ENCODE measurements at places on chromosomes 3 and 15.

- DNase-seq = no peak
These were observed 109.5 kb downstream of the STAG1 start for GRCh38 chr3:136642711-136643110.

DNA sequence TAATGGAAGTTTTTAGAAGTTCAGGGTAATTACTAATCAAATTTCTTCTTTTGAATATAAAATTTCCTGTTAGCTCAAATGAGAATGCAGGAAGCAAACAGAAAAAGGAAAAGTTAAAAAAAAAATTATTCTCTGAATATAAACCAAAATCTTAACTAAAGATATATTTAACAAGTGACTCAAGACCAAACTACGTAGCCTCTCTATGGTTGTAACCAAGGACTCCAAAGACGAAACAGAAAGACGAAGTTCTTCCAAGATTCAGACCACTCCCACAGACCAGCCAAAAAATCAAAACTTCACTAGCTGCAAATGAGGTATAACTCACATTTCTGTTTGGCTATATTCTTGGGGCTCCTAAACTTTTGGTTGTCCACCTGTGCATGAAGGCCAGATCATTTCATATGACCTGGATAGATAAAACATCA is 846.5 kb upstream of the ALCAM start:
- no peak for DNase-seq

GRCh38 chr3:73056014-73056844 is 5.2 kb upstream of the EBLN2 start:
- peak; percentile 3 for DNase-seq

DNA sequence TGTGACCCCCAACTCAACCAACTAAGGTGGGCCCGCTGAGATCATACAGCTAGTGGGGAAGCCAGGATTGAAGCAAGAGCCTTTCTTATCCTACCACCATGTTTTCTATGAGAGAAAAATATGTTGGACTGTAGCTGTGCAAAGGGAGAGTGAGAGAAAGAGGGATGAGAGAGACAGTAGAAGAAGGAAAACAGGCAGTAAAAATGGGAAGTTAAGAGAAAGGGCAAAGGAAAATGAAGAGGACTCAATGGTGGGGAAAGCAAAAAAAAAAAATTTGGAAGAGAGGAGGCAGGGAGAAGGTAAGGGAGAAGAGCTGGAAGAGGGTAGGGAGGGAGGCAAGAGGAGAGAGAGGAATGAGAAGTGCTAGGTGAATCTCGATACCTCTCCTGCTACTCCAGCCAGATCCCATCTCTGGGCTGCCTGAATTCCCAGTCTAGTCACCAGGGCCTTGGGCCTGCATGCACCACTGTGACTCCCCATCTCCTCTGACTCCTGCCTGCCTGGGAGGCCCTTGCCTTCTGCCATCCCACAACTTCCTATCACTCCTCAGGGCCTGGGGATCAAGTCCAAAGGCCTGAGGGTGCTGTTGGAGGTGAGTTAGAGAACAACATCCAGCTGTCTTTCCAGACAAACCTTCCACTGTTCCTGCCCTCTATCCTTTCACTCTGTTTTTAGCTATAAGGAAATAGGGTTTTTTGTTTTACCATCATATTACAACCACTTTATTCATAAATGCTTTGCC is 15.7 kb downstream of the FAM81A start:
- no peak for DNase-seq

DNA sequence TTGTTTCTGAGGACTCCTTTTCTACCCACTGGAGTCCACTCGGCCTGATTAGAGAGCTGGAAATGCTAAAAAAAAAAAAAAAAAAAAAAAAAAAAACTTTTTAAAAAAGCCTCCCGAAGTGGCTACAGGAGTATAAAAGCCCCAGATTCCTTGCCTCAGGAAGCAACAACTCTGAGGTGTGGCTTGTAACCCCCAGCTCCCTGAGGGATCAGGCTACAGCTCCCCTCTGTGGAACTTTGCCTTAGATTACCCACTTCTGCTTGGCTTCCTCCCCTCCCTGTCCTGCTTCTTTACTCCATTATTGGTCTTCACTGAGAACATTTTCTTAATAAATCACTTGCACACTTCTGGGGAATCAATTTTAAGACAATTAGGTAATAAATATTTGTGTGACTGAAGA is 49.7 kb upstream of the GADL1 start:
- DNase-seq = no peak

DNA sequence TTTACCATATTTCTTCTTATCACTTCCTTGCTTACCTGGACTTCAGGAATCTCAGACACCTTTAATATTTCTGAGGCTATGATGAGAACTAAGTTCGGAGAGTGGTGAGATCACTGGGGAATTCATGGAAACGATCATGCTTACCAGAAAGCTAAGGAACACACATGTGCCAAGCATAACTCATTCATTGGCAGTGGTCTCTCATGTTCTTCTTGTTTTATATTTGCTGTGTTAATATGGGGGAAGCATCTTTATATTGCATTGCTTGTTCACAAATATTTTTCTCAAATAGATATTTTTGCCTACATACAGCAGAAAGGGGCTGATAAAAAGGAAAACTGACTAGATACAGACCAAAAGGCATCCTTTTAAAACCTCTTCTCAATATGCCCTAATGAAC is 55.8 kb downstream of the COL6A6 start:
- no peak for DNase-seq

DNA sequence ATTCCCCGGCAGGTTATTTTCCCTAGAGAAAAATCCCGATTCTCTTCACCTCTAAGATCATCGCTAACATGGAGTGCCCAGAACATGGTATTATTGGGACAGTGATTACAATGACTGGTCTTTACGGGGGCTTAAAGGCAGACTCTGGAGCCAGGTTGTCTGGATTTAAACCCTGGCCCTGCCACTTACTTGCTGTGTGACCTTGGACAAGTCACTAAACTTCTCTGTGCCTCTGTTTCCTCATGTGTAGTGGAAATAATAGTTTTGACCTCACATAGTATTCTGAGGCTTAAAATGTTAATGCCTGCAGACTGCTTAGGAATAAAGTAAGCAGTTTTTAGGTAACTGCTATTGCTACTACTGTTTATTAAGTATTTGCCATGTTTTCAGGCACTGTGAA is 4.4 kb downstream of the PLA2G4D start:
- no peak for DNase-seq

DNA sequence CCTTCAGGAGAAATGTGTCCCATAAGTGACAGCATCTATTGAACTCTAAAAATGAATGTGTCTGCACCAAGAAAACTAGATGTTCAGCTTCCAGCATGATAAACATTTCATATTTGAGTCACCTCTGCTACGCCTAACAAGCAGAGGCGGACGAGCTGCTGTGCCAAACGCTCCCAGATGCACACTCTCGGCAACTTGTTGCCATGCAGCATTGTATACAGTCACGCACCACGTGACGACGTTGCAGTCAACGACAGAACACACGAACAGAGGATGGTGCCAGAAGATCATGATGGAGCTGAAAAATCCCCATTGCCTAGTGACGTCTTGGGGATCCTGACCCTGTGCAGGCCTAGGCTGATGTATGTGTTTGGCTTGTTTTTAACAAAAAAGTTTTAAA is 137.5 kb downstream of the XXYLT1 start:
- DNase-seq = peak; percentile 77

GRCh38 chr15:65595960-65596359 is 15.0 kb downstream of the INTS14 start:
- DNase-seq = no peak

DNA sequence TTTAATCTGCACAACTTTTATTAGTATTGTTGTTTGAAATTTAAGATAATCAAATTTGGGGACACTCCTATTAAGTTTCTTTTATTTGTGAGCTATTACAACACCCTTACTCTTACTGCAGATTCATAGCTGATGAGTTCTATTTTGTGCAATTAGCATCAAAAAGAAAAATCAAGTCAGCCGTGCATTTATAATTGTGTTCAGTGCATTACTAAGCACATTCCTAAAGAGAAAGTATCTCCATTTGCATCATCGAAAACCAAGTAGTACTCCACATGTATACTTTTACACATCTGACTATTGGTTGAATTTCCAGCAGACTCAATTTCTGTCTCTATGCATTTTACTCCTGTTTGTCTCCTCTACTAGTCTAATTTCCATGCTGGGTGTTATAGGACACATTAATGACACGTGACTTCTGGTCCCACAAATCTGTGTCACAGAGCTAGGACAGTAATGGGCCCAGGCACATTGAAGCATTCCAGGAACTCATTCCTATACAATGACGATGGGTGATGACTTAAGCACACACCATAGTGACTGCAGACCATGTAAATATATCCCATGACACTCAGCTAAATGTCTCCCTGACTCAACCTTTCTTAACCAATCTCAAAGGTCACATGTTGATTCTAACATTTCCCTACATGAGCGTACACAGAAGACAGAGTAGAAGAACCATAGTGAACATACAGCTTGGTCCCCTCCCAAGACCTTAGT is 477.5 kb downstream of the LPP start:
- no peak for DNase-seq

DNA sequence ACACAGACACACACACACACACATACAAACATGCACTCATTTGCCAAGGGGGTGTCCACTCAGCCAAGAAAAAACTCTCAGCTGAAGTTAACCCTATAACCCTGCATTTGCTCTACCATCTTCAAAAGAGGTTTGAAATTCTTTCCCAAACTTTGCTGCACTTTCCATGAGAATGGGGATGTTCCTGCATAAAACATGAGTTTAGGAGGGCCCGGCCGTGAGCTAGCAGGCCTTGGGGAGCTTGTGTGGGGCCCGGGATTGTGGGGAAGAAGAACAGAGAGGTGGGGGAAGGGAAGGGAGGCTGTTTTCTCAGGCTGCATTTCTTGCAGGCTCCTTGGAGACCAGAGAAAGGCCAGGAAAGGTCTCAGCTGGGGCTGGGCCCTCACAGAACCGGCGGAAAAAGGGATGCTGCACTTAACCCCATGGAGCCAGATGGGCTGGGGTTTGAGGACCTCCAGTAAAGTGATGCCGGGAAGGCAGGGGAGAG is 40.8 kb downstream of the SEMA5B start:
- no peak for DNase-seq

- DNase-seq = no peak
These were observed 16.9 kb downstream of the TGFBR2 start for GRCh38 chr3:30623351-30623750.

DNA sequence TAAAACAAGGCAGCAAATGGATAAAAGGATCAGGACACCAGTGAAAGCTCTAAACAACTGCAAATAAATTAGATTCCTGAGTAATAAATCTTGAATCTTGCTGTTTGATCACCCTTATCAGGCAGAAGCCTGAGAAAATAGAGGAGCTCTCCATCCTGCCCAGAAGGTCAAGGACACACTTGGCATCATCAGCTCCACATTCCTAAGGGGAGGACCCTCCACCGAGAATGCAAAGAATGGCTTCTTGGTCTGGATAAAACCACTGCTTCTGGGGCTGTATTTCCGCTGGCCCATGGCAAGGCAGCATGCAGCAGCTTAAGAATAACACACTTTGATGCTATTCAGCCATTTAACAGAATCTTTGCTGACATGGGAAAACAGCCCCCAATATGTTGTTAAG is 108.9 kb upstream of the TSC22D2 start:
- DNase-seq = no peak

GRCh38 chr15:61184431-61184830 is 44.7 kb downstream of the RORA start:
- no peak for DNase-seq

- DNase-seq = no peak
These were observed 22.3 kb downstream of the KCNAB1 start for GRCh38 chr3:156142702-156143101.

DNA sequence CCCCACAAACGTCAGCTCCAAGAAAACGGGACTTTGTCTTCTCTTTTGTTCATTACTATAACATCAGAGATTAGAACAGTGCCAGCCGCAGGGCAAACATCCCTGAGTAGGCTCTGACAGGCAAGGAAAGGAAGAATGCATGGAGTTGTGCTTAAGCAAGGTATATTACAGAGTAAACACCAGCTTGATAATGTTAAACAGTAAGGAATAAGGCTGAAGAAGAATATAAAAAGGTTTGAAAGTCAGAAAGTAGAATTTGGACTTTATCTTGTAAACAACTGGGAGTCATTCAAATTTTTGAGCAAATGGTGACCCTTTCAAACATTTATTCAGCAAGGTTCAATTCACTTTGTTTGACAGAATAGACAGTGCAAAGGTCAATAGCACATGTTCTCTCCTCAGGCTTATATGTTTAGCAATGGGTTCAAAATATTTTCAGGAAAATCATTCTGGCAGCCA is 11.0 kb downstream of the GABPB1 start:
- DNase-seq = no peak

DNA sequence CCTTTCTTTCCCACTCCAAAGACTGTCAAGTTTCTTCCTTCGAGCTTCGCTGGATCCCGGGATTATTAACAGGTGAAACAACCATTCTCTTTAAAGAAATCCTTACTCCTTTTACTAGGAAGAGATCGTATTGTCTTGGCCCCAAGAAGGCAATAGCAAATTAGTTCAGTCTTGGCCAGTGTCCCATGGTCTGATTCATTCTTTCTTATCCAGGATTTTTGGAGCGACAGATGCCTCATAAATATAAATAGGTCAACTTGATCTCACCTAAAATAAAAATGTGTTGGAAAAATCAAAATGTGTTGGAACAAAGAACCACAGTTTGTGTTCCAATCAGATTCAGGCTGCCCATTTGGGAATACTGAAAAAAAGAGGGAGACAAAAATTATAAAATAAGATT is 140.1 kb upstream of the TMEM108 start:
- DNase-seq = no peak

DNA sequence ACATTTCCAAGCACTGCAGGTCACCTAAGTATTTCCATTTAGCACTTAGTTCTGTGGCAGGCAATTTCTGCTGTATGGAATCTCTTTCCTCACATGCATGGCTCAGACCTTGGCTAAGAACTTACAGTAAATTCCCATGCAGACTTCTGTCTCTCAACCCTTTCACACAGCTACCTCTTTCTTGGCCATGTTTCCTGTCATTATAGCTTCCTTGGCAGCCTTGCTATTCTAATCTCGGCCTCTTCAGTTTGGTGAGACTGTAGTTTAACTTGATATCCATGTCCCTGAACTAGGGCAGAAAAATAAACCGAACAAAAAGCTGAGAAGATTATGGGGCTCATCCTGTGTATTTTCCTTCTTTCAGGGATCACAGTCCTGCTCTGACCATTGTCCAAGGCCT is 96.0 kb downstream of the SPATA16 start:
- DNase-seq = no peak

GRCh38 chr3:131717493-131717892 is 214.7 kb upstream of the MRPL3 start:
- no peak for DNase-seq

DNA sequence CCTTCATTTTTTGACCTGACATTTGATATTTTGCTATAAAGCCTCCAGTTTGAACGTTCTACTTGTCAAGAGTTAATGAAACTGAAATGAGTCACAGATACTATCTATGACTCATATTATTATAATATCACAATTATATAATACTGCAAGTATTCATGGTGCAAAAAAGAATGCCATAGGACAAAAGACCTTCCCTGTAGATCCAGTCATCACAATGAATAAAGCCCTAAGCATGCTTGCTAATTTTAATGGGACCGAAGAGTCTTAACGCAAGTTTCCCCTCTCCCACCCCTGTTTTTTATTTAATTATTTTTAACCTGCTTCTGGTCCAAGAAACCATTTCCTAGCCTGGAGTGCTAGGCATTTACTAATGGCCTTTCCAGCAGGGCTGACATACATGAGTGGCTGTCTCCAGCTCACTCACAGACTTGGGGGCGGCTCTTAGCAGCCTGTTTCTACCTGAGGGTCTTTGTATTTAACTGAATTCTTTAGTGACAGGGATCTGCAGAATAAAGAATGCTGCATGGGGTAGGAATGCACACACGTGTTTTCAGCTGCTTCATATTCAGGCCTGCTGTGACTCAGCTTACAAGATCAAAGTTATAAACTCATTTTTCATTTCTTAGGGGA is 61.2 kb downstream of the THBS1 start:
- no peak for DNase-seq

- no peak for DNase-seq
These were observed 285.0 kb upstream of the ADAMTS9 start for GRCh38 chr3:64972793-64973192.
